Regular cardiac myocyte (primary cell): ENCODE measurements at places on chromosomes 12 and 14. TPM values are rescaled to one million over a fixed set of nuclear protein-coding genes. Genes with fewer than 3 reads are reported as not detected.

The B4GALNT3 gene
- total RNA-seq, result 0.28 TPM in 1 of 2 replicates, not detected in the other

The RNASE7 gene
- total RNA-seq, result not detected in 2 replicates

The SPTSSA gene
- 10.4 and 29.9 TPM in 2 replicates for total RNA-seq

The LHX5 gene
- total RNA-seq, result not detected in 2 replicates

The HOXC6 gene
- total RNA-seq, result under 0.01 and 0.19 TPM in 2 replicates

The DTX1 gene
- under 0.01 and 0.28 TPM in 2 replicates for total RNA-seq

The TRPV4 gene
- 1.2 and 1.7 TPM in 2 replicates for total RNA-seq
